ENCODE measurements at places on chromosomes 3 and 15. TPM values are rescaled to one million over a fixed set of nuclear protein-coding genes. Genes with fewer than 3 reads are reported as not detected.

The SLCO3A1 gene
- polyA plus RNA-seq: 4.0 TPM

The CHRNA7 gene
- polyA plus RNA-seq: 2.5 TPM

The RGMA gene
- polyA plus RNA-seq: 65.4 TPM

The ATP11B gene
- 45.1 TPM for polyA plus RNA-seq

The PCLAF gene
- polyA plus RNA-seq: 27.1 TPM

The GOLGA8T gene
- not detected for polyA plus RNA-seq

The DNASE1L3 gene
- 0.86 TPM for polyA plus RNA-seq

- DNase-seq: no peak
These were observed 22.8 kb downstream of the TMEM43 start for GRCh38 chr3:14147617-14148016.

DNA sequence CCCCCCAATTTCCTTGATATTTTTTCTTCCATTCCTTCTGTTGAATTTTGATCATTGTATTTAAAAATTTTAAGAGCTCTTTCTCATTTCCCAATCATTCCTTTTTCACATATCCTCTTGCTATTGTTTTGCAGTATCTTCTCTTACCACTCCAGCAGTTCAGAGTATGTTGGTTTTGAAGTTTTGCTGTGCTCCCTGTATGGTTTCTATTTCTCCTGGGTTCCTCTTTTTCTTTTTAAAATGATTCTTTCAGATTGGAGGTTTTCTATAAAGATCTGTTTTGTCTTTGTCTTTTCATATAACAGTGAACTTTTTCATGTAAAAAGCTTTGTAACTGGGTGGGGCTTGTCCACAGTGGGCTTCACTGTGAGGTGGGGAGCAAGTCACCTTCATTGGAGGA is 12.8 kb downstream of the USP3 start:
- no peak for DNase-seq

- DNase-seq: no peak
These were observed 22.2 kb downstream of the SCN11A start for GRCh38 chr3:39029556-39029955.

DNA sequence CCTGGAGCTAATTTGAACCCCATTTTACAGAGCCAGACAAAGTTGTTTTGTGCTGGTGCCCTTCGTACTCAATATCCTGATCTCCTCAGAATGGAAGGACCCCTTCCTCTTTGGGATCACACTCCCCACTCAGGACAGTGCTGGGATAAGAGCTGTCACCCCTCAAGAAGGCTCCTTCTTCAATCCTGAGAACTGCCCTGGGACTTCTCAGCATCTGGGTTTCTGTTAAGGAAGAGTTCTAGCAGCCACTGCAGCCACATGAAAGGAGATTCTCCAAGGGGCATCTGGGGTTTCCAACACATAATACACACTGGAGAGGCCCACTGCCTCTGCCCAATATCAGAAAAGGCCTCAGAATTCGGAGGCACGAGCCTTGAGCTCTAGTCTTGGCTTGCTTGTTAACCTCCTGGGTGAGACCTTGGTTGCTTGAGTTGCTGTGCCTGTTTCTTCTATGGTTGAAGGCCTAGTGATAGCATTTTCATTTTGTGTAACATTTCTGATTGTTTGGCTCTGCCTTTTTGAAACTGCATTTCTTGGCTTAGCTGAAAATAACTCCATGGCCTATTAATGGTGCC is 78.8 kb upstream of the NMNAT3 start:
- no peak for DNase-seq

- no peak for DNase-seq
These were observed 88.3 kb downstream of the TMEM266 start for GRCh38 chr15:76147906-76148570.

- no peak for DNase-seq
These were observed 112.6 kb upstream of the MB21D2 start for GRCh38 chr3:193030276-193030675.

DNA sequence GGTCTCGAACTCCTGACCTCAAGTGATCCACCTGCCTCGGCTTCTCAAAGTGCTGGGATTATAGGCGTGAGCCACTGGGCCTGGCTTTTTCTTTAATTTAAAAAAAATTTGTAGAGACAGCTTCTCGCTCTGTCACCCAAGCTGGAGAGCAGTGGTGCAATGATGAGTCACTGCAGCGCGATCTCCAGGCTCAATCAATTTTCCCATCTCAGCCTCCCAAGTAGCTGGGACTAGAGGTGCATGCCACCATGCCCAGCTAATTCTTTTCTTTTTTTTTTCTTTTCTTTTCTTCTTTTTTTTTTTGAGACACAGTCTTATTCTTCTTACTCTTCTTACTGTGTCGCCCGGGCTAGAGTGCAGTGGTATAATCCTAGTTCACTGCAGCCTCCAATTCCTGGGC is 19.8 kb downstream of the TUBGCP4 start:
- DNase-seq: no peak

GRCh38 chr3:159443266-159443665 is 545.4 kb upstream of the IL12A start:
- DNase-seq: no peak

GRCh38 chr3:18401300-18401961 is 23.7 kb downstream of the SATB1 start:
- DNase-seq: no peak

DNA sequence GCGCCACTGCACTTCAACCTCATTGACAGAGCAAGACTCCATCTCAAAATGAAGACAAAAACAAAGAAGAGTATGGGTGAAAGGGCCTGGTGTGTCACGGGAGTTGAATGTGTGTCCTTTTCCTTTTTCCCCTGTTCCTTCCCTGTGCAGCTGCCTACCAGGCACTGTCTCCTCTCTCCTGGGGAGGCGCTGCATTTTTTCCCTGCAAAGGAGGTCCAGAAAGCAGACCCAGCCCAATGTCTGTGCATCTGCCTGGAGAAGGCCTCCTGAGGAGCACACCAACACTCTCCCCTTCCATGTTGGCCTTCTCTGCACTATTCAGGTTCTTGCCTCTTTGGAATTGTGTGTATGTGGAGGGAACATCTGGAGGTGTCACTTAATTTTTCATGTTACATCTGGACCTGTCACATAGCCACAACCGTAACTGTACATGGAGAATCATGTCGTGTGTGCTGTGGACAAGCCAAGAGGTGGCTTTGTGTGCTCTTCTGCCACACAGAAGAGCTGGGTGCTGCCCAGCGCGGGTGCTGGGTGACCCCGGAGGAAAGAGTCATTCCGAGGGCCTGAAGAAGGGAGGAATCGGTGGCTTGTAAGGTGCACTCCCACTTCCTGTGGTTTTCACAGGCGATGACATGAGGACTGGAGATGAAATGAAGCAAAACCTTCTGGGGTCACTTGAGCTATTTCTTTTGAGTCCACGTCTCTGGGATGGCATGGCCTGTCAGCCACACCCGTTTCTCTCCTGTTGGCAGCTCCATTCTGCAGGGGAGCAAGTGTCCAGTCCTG is 46.5 kb upstream of the CGNL1 start:
- no peak for DNase-seq

- DNase-seq: no peak
These were observed 21.5 kb upstream of the MTHFS start for GRCh38 chr15:79918278-79918677.

DNA sequence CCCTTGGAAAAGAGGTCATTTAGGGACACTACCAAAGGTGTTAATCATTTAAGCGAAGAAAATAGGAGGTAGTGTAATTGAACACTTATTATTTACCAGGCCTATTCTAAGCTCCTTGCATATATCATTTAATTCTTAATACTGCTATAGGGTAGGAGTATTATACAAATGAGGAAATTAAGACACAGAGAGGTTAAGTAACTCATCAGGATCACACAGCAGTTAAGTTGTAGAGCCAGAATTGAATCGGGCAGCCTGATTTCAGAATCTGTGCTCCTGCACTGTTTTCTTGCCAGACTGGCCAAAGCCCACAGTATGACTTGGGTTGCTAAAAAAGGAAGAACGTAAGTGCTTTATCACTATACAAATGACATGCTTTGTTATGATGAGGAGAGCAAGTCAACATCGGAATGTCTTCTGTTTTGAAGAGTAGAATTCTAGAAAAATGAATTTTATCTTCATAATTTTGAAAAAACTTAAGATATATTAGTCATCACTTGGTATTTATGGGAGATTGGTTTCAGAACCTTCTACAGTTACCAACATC is 31.4 kb downstream of the HPS3 start:
- DNase-seq: no peak

- DNase-seq: no peak
These were observed 31.5 kb upstream of the FBLN2 start for GRCh38 chr3:13517253-13517977.

DNA sequence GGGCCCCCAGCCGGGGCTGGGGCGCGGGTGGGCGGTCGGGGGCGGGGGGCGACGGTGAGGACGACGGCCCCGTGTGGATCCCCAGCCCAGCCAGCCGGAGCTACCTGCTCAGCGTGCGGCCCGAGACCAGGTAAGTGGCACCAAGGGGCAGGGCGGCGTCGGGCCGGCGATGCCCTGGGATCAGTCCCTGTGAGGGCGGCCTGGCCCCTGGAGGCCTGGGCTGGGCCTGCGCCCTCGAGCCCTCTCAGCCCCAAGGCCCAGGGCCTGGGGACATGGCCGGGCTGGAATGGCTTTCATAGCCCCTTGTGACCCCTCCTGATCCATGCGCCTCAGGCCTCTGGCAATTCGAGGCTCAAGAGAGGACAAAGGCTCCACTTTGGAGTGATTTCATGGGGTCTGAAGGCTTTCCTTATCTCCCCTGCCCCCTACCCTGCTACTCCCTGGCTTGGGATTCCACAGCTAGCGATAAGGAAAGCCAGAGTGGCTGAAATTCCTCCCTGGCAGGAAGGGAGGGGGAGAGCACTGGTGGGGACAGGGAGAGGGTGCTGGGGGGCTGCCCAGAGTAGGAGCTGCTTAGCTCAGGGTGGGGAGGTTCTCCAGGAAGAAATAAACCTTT is 418 bp downstream of the ALPK3 start:
- no peak for DNase-seq

GRCh38 chr3:24680214-24680967 is 185.7 kb upstream of the THRB start:
- DNase-seq: no peak

DNA sequence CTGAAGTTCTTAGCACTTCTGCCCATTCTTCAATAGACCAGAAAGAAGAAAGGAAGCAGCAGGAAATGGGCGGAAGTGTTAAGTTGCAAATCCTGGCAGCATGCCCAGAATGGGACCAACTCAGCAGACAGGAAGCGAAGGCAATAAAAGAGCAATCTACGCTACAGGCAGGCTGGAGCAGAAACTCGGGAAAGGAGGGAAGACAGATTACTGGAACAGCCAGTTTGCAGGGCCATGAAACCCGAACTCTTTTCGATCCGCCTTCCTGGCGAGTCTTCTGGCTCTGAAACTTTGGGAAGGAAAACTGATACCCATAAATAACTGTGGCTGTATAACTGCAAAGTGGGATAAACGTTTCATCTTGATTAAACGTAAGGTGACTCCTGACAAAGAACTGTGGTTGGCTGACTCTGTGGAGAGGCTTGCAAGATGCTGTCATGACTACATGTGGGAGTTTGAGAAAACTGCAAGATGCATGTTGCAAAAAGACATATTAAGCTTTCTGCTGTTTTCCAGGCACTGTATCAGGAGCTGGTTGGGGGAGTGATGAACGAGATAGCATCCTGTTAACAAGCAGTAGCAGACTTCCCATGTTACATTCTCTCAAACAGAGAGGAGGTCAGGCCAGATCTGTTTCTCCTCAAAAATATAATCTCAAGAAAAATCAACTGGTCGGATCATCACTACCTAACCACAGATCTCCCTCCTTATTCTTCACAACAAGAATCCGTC is 67.8 kb downstream of the FMN1 start:
- DNase-seq: peak; percentile 67

- DNase-seq: no peak
These were observed 12.1 kb downstream of the NR2C2 start for GRCh38 chr3:14959359-14959943.

- DNase-seq: no peak
These were observed 28.2 kb upstream of the SUSD5 start for GRCh38 chr3:33246786-33247185.

DNA sequence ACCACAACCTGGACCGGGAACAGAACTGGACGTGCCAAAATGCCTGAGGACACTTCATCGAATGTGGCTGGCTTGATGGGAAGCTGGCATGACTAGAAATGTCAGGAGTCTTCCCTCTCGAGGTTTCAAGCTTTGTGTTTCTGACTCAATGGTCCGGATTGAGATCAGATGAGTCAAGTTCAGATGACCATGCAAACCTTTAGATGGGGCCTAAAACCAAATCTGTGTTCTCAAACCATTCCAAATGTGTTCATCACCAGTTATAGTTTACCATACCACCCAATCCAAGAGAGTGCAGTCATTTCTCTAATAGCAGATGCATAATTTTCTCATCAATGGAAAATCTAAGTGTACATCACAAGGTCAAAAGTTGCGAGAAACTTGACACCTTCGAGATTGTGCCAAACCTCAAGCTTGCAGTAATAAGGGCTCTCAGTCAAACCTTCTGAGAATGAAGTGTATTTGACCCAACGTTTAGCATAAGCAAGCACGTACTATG is 369.1 kb downstream of the RORA start:
- DNase-seq: no peak

- peak; percentile 72 for DNase-seq
These were observed 137.5 kb downstream of the XXYLT1 start for GRCh38 chr3:195133462-195133861.

GRCh38 chr15:80536716-80537115 is 132.5 kb downstream of the ARNT2 start:
- DNase-seq: no peak

- DNase-seq: no peak
These were observed 550.4 kb upstream of the CCDC54 start for GRCh38 chr3:106826791-106827311.

GRCh38 chr3:47342151-47342550 is 38.7 kb upstream of the PTPN23 start:
- no peak for DNase-seq

DNA sequence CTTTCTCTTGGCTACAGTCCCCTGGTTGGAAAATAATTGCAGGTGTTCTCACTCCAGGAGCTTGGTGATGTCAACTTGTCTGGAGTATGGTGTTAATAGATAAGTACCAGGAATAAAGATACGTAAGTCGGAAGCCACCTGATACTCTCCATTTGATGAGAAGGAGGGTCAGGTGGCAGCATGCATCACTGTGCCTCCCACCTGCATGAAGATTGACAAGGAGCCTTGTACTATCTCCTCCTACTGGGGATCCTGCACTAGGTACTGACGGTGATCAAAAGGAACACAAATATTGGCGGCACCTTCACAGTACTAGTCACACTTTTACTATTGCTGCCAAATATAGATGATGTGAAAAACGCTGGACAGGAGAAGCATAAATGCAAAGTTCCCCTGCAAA is 32.6 kb upstream of the GABRB3 start:
- DNase-seq: no peak

Measured in forelimb muscle (tissue), 1 donor.